NCI-H1417 treated with DMSO at 0.1 percent for 48 hours (cell line): ENCODE measurements at places on chromosomes 12 and 14.

- DNase-seq: no peak
Measured at GRCh38 chr14:67478800-67479084, 9.8 kb downstream of the TMEM229B start.

DNA sequence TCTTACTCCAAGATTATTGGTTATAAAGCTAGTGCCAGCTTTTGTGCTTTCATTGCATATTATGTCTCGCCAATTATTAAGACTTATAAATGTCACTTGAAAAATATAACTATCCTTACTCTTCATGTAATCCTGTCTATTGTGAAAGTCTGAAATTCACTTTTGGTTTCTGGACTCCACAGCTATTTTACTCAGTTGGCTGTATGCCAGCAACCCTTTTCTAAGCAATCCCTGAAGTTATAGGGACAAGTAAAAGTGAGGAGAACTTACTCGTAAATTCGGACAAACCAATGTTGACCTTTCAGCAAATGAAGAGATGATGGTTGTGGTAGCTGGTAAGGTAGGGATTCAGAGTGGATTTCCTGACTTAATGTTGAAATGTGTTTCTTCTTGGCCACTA lies 196.3 kb downstream of the NPAS3 start:
- no peak for DNase-seq

- no peak for DNase-seq
Measured at GRCh38 chr12:32423559-32423958, 24.2 kb downstream of the FGD4 start.

DNA sequence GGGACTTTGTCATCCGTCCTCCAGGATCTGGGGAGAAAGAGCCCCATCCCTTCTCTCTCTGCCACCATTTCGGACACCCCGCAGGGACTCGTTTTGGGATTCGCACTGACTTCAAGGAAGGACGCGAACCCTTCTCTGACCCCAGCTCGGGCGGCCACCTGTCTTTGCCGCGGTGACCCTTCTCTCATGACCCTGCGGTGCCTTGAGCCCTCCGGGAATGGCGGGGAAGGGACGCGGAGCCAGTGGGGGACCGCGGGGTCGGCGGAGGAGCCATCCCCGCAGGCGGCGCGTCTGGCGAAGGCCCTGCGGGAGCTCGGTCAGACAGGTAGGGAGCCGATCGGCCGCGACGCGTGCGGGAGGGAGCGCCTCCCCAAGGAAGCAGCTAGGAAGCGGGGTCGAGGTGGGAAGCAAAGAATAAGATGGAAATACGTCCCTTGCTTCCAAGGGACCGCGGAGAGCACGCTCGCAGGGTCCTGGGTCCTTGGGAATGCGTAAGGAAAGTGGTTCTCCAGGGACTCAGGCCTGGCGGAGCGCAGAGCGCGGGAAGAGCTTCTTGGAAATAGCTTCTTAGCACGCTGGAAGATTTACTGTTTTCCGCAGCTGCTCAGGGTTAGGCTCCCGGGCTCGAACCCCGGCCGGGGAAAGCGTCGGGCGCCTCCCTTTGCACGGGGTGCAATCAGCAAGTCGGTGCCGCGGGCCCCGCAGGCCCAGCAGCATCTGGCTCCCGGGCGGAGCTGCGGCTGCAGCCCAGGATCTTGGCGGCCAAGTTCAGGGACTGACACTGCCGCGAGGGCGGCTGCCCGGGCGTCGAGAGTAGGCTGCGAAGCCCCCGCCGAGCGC lies 457 bp downstream of the SOCS2 start:
- DNase-seq: no peak

- no peak for DNase-seq
Measured at GRCh38 chr12:19886065-19886464, 446.8 kb downstream of the AEBP2 start.

- DNase-seq: no peak
Measured at GRCh38 chr14:69468949-69469348, 15.6 kb upstream of the PLEKHD1 start.

DNA sequence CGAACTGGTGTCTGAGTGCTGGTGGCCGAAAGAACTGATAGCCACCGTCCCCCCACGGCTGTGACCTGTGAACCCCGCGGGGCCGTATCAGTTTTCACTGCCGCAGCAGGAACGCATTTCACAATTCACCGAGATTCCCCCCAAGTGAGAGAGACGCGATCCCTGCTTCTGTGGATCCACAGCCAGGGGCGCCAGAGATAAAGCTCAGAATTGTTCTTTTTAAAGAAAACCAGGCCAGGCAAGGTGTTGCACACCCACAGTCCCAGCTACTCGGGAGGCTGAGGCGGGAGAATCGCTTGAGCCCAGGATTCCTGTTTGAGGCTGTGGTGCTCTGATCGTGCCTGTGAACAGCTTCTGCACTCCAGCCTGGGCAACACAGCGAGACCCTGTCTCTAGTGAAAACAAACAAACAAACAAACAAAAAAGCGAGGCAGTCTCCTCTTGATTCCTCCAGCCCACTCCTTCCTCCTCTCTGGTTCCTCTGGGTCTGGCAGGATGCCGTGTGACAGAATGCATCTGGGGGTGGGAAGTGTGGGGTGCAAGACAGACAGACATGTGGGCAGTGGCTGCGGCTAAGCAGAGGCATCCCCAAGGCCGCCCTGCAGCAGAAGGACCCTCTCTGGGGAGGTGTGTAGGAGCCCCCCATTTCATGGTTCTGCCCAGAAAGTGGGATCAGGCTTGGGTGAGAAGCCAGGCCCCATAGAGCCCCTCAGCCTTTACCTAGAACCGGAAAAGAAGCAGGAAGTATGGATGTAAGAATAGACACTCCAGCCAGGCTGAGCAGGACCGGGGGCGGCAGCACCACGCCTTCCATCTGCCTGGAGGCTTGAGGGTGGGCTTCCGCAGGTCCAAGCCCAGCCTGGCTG lies 39.2 kb upstream of the PPP1R13B start:
- DNase-seq: no peak

DNA sequence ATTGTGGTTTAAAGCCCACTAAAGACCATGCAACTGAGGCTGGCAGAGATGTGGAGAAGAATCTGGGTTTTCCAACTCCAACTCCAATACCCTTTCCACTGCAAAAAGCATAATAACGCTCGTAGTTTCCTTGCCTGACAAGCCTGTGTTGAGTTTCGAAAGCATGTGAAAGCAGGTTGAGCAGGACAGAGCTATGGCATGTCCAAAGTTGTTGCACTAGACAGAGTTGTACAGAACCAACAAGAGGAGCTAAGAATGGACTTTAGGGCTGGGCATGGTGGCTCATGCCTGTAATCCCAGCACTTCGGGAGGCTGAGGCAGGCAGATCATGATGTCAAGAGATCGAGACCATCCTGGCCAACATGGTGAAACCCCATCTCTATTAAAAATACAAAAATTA lies 572.0 kb upstream of the TBX3 start:
- no peak for DNase-seq

DNA sequence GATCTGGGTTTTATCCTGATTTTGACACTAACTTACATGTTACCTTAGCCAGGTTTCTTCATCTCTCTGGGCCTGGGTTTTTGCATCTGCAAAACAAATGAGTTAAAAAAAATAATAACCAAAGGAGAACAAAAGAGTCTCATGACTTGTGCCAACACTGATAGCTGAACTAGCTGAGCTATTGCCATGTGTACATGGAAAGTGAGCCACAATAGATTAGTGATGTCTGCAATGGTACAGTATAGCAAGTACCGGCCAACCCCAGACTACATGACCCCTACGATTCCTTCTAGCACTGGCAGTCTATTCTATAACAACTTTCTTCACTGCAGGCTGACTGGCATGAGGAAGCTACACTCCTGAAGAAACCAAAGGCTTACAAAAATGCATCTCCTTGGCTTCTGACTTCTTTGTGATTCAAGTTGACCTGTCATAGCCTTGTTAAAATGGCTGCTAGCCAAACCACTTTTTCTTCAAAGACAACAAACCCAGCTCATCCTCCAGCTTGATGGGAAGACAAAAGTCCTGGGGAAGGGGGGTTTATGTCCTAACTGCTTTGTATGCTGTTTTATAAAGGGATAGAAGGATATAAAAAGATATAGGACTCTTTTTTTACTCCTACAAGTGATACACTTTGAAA lies 123.7 kb downstream of the DAD1 start:
- no peak for DNase-seq

DNA sequence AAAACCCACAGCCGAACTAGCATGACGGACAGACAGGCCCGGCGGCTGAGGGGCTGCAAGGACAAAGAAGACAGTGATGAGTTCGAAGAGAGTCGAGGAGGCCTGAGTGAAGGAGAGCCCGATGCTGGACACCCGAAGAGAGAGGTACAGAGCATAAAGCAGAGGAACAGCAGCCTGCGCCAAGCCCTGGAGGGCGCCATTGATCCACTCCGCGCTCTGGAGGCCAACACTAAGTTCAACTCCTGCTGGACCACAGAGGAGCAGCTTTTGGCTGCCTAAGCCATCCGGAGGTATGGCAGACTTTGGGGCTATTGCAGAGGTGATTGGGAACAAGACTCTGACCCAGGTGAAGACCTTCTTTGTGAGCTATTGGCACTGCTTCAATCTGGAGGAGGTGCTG lies 7.8 kb upstream of the PLXNC1 start:
- DNase-seq: no peak

DNA sequence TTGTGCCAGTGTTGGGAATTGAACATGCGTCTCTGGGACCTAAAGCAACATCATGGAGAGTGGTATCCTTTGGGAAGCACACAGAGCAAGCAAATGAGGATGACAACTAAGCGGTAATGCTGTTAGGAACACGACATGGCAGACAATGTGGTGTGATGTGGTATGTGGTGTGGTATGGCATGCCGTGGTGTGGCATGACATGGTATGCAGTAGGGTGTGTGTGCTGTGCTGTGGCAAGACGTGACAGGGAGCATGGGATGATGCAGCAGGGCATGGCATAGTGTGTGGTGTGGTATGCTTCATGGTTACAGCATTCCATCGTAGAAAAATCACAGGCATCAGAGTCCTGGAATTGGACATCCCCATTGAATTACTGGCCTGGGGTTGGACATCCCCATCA lies 108.7 kb downstream of the RTN1 start:
- DNase-seq: no peak

GRCh38 chr12:53618275-53618674 lies 7.9 kb downstream of the ATF7 start:
- DNase-seq: no peak

DNA sequence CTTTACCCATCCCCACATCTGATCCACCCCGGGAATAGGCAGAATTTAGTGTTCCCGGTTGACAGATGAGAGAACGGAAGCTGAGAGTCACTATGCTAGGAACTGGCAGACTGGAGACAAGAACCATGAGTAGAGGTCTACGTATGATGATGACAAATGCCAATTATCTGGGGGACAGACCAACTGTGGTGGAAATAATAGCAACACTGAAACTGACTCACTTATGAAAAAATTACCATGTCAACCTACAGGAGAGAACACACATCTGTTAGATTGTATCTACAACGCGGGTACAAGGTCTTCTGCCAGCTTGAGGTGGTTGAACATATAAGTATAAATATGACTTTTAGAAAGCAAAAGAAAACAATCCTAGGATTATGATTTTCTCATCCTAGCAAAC lies 15.4 kb upstream of the SELPLG start:
- no peak for DNase-seq
